ENCODE measurements at places on chromosomes 6 and 20.

- DNase-seq: no peak
Observed at GRCh38 chr20:32019156-32019510, 8.9 kb downstream of the CCM2L start.

GRCh38 chr6:5782783-5783547 is 223.8 kb downstream of the NRN1 start:
- peak; percentile 22 for DNase-seq

DNA sequence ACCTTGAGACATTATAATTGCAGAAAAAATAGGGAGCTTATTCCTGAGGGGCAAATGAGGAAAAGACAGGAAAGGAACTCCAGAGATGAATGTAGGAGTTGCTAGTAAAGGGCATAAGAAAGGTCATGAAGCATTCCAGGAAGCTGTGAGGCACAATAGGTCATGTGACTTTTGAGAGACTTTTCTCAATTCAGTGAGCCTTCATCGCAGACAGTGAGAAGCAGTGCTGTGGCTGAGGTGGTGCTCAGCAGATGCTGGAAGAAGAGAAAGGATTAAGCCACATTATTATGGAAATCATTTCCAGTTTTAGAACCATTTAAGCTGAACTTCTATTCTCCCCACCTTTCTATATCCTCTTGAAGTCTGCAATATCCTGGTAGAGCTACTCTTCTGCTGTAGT is 4.1 kb downstream of the SPTLC3 start:
- no peak for DNase-seq

DNA sequence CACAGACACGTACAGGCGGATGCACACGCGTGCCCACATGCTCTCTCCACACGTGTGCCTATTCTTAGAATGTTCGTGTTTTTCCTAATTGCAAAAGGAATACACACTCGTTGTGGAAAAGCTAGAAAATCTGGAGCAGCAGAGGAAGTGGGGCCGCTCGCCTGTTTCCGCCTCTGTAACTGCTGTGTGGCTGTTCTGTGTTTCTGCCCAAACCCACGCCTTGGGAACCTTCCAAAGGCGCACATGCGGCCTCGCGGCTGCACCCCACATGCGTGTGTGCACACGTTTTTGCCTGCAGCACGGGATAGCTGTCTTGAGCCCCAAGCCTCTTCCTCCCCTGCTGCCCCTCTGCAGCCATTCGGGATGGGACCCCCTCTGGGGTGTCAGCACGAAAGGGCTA is 12.2 kb downstream of the SLC17A9 start:
- no peak for DNase-seq

DNA sequence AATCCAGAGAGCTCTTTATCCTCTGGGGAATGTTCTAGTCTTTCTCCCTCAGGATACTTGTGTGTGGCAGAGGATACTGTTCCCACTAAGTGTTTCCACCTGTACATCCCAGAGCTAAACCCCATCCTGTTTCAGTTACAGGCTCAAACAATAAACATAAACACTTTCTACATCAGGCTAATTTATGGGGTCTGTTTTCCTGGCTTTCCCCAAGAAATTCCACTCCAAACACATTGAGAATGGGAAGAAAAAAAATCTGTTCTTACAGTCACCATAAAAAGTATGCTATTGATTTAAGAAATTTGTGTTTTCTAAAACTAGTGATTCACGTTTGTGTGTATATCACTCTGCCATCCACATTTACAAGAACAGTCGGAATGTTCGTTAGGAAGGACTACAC is 293.9 kb upstream of the FOXQ1 start:
- DNase-seq: no peak

- no peak for DNase-seq
Observed at GRCh38 chr6:168584249-168584648, 143.3 kb downstream of the SMOC2 start.

GRCh38 chr6:145155873-145156782 is 579.2 kb downstream of the EPM2A start:
- DNase-seq: no peak

DNA sequence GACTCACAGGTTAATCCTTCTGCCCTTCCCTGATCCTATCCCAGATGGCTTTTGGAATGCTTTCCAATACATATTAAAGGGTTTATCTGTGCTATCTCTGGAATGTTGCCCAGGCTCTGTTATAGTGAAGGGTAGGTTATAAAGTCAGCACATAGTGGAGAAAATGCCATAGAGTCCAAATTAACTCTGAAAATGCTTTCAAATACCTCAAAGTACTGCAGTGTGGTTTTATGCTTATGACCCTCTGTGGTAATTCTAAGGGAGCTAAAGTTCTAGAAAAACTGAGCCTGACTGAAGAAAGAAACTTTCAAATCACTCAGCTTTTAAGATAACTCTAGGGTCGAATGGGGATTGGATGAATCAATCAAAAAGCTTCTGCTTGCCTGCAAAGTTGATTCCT is 159.8 kb downstream of the PLCB1 start:
- DNase-seq: peak; percentile 77

DNA sequence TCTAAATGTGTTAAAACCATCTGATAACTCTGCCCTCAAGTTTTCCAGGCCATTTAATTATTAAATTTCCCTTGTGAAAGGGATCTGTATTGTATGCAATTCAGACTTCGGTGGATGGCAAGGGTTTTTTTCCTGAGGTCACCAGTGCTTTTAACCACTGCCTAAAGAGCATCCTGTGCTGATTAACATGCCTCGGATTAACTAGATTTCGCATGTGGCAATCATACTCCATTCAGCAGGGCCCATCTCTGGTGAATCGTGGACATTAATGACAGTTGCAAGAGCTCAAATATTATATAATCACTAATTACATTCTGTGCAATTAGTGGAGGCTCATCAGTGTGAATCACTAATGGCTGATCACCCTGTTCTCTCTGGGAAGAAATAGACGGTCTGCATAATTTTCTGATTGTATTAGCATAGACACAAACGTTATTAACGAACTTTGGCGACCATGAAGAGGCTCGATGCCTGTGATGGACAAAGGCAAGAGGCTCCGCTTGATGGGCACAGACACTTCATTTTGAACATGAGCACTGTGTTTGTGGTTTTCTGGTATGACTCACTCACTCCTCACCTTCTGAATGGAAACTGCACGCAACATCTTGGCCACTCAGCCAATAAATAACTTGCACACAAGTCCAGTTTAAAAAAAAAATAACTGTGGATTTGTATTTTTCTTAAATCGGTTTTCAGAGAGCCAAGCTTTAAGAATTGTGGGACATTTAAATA is 31.4 kb downstream of the LINC00237 start:
- DNase-seq: no peak

GRCh38 chr20:18845017-18845416 is 31.4 kb downstream of the SCP2D1 start:
- no peak for DNase-seq

Measured in IMR-90 (cell line).